AG04449 (cell line): ENCODE measurements at places on chromosomes 6 and 20.

- DNase-seq = peak; percentile 92
Observed at GRCh38 chr6:134537146-134537555, 219.2 kb upstream of the SGK1 start.

DNA sequence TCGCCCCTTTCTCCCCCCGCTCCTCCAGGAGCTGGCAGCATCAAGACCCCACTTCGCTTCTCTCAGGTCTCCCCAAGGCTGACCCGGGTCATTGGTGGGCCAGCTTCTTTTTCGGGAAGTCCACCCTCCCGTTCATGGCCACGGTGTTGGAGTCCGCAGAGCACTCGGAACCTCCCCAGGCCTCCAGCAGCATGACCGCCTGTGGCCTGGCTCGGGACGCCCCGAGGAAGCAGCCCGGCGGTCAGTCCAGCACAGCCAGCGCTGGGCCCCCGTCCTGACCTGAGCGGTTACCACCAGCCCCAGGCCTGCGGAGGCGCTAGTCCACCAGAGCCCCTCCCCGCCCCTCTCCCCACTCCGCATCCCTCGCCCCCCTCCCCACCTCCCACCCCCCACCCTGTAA lies 1.0 kb downstream of the PPDPF start:
- no peak for DNase-seq

- no peak for DNase-seq
Observed at GRCh38 chr6:155530219-155530834, 74.7 kb upstream of the NOX3 start.

- no peak for DNase-seq
Observed at GRCh38 chr6:13536796-13537526, 37.4 kb upstream of the SIRT5 start.

DNA sequence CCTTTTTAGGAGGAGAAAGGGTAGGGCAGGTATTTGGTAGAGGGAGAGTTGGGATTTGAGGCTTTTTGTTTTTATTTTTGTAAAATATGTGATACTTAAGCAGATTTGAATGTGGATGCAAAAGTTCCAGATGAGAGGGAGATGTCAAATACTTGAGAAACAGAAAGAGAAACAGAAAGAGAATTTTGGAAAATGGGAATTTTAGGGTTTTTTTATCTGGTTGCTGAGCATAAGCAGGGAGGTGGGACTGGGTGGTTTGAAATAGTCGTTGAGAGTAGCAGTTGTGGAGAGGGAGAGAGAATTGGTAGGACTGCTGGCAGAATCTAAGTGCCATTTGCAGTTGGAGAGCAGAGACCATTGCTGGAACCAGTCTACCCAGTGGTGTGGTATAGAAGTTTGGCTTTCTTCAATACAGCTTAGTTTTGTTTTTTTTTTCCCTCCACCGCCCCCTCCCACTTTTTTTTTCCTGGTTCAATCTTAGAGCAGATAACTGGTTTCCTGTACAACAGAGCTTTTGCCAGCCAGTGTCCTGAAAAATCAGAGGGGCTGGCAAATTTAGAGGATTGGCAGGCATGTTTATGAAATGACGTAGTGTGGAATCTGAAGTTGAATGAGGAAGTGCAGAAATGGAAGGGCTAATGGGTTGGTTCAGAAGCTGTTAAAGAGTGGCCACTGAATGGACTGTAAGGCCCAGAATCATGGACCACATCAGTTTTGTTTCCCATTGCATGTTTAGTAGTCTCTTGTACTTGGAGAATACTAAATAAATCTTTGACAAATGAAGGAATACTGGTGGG lies 68.7 kb downstream of the ATRN start:
- DNase-seq = no peak

DNA sequence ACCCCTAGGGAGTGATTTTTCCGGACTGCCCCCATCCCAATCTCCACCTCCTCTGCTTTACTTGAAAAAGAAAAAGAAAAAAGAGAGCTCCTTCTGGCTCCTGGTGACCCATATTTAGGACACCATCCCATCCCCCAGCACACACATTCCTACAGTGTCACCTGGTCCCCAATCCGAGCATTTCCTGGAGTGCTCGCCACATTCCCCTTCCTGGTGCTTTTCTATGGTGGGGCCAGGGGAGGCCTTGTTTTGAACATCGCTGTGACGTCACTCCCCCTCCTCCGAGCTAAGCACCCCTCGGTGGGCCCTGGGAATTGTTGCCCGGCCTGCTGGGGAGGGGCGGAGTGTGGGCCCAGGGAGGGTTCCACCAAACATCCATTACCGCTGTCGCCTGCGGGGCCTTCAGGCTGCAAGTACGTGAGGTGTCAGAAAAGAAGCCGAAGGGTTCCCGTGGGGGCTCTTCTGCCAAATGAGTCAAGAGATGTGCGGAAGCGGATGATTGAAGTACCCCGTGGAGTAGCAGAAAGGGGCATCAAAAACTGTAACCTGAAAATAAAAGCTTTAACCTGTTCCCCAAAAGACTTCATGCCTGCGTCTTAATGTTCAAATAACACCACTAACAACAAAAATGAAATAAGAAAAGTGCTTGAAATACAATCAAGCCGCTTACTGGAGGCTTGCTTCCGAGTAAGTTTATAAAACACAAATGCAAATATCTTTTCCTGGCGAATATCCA lies 2.8 kb upstream of the FOXC1 start:
- DNase-seq = no peak
